ENCODE measurements at places on chromosomes 1 and 21.

- DNase-seq: no peak
These were observed 87.9 kb upstream of the HMCN1 start for GRCh38 chr1:185646202-185646683.

- DNase-seq: no peak
These were observed 88.6 kb downstream of the RIPK4 start for GRCh38 chr21:41678016-41678923.

- DNase-seq: no peak
These were observed 76.3 kb upstream of the LMO4 start for GRCh38 chr1:87252406-87252805.

DNA sequence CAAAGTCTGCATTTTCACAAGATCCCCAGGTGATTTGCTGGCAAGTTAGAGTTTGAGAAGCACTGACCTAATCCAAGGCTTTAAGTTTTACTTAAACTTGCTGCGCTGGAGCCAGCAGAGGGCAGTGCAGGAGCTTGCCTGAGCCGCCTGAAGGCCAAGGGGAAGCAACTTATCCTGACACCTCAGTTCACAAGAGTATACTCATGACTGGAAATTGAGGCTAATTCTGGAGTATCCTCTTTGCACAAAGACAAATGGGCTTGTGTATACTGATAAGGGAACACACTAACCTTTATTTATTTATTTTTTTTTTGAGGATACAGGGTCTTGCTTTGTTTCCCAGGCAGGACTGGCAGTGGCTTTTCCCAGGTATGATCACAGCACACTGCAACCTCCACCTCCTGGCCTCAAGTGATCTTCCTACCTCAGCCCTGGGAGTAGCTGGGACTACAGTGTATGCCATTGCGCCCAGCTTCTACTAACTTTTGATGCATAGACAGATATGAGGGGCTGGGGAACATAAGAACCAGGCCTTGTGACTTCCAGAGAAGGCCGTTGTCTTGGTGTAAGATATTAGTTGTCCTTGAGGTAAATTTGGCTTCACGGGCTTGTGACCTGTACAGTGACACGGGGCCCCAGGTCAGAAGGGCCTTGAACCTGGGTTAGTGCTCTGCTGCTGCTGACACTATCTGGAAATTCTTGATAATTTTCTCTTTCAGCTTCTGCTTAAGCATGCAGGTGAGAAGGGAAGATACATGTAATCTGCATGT is 29.0 kb upstream of the SLAMF1 start:
- peak; percentile 73 for DNase-seq

DNA sequence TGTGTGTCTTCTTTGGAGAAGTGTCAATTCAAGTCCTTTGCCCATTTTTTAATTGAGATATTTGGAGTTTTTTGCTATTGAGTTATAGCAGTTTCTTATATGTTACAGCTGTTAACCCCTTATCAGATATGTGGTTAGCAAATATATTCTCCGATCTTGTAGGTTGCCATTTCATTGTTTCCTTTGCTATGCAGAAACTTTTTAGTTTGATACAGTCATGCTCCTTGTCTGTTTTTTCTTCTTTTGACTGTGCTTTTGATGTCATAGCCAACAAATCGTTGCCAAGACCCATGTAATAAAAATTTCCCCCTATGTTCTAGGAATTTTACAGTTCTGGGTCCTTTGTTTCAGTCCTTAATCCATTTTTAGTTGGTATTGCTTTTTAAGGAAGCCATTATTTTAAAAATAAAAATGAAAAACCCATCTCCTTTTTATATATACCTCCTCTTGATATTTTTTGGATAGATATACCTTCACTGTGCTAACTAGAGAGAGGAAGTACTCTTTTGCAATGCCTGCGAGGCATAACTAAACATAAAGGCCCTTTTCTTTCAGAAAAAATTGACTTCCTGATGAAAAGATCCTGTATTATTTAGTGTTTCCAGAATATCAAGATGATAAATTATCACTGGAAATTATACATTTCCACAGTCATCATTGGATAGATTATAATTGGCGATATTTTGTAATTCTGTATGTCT is 127.8 kb downstream of the HS2ST1 start:
- no peak for DNase-seq

GRCh38 chr1:40122855-40123254 is 25.8 kb upstream of the PPT1 start:
- no peak for DNase-seq

GRCh38 chr1:151993734-151994496 is at the start of gene S100A10:
TSS of gene S100A10 (minus strand) at chr1:151993859. CDS start at chr1:151986230, 7,629 bp downstream.
- DNase-seq: peak; percentile 88

DNA sequence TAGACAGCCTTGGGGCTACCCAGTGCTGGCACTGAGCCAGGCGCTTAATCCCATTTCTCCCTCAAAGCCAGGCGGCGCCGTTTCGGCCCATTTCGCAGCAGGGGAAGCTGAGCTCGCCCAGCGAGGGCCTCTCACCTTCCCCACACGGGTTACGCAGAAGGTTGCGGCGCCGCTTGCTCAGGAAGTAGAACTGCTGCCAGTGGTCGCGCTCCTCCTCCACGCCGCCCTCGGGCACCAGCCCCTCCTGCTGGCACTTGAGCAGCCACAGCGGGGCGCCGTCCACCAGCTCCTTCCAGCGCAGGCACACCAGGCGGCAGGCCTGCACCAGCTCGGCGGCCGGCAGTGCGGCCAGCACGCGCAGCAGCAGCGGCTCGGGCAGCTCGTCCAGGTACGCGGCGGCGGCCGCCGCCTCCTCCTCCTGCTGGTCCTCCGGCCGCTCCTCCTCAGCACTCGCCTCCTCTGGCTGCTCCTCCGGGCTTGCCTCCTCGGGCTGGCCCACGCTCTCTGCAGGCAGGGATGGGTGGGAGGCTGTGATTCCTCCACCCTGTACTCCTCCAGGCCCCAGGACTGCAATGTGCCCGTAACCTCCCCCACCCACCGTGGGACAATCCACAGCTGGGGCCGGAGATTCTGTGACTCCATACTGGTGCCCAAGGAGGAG is 3.8 kb downstream of the FBXO2 start:
- peak; percentile 75 for DNase-seq

GRCh38 chr1:160726114-160726497 is 12.9 kb upstream of the SLAMF7 start:
- DNase-seq: no peak

DNA sequence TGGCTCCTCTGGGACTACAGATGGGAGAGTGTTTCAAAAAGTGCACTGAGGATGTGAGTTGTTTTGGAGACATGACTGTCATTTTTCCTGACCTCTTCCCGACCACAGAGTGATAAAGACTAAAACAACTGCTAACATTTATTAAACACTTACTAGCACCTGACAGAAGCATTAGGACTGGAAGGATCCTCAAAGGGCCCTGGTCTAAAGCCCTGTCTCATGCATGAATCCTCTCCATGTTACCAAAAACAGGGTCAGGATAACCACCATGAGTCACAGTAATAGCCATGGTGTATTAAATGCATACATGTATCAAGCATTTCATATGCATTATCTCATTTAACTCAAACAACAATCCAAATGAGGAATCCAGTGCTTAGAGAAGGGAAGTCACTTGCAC is 11.5 kb downstream of the CYB5RL start:
- DNase-seq: no peak

DNA sequence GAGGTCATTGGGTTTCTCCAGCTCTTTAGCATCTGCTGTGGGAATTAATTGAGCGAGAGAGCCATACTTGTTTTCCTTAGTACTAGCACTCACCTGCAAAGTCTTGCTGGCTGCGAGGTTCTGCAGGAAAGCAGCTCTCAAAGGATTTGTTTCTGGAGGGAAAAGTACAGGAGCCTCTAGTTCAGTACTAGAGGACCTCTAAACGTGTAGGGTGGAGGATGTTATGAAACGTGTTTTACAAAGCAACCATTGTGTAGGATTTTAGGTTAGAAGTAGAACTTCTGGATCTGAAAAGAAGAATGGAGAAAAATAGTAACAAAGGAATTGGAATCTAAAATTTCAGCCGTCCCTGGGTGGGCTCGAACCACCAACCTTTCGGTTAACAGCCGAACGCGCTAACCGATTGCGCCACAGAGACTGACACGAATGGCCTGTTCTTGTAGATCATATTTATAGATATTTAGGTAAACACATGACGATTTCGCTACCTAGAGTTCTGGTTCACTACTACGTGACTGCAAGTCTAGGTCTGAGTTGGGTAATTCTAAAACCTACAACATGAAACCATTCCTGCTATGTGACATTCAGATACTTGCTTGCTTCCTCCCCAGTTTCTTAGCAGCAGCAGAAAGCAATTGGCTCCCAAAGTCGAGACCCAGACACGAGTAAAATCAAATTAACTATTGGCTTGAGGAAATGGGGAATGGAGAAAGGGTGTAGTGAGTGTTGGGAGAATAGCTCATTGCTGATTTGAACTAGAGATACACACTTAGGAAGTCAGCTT is 60.2 kb upstream of the CFAP126 start:
- DNase-seq: no peak

DNA sequence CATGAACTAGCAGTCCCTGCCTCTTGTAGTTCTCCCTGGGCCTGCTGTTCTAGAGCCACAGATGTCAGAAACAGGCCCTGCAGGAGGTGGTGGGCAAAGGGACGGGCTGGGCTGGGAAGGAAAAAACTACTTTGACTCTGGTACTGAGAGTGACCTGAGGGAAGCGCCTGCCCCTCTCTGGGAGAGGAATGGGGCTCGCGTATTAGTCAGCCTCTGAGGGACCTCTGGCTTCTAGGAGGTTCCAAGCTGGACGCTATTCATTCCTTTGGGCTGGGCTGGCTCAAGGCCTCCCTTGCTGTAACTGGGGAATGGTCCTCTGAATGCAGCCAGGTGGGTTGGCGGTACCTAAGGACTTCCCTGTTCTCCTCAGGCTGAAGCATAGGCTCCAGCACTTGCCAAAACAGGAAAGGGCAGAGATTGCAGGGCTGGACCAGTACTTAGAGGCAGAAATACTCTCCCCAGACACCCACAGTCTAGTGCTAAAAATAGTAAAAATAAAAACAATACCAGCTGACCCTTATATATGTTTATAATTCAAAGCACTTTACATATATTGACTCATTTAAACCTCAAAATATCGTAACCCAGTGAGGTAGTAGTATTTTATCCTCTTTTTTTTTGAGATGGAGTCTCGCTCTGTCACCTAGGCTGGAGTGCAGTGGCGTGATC is 7.1 kb downstream of the POMGNT1 start:
- no peak for DNase-seq

- DNase-seq: no peak
These were observed 7.1 kb downstream of the DHRS3 start for GRCh38 chr1:12610941-12611340.

- DNase-seq: no peak
These were observed 35.0 kb downstream of the CTTNBP2NL start for GRCh38 chr1:112431038-112431437.

DNA sequence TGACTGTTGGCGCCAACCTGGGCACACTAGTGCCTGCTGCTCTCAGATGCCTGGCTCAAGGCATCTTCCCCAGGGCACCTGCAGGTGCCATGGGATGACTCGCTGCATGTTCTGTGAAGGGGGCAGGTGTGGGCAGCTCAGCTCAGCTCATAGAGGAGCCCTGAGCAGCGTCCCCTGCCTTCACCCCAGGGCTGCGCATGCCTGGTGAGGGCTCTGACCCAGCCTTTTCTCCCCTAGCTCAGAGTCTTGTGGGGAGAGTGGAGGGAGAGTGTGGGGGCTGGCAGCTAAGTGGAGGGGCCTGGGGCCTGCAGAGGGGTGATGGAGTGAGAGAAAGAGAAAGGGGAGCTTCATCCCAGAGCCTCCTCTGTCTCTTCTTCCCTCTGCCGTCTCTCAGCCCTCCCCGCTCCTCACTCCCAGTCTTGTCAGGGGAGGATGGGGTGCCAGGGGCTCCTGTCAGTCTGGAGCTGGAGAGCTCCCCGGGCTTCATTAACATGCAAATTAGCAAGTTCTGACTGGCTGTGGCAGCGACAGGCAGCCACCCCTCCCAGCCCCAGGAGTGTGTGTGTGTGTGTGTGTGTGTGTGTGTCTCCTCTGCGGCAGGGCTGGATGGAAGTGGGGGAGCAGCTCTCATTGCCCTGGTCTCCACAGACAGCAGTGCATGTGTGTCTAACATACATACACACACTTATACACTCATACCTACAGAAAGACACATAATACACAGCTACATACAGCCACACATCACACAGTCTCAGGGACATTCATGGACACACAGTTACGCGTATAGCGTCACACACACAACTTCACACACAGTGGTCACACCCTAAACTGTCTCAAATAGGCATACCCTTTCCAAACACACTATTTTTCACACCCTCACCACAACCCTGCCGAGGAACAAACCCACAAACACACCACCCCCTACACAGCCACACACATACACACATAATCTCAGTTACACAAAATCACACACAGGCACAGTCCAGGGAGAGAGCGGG is 34.0 kb downstream of the FOXO6 start:
- DNase-seq: no peak

DNA sequence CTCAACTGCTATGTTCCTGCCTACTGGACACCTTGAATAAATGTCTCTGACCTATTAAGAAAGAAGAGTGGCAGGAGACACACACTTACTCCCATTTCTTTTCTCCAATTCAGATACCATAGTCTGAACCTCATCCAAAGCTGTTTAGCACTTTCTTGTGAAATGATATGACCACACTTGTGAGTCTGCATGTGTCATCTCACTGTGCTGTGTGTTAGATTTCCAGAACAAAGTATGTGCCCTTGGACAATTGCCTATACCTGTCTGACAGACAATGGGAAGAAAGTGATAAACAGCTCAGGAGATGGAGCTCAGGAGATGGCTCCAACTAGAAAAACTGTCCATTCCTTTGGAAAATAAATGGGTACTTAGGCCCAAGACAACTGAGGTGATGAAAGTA is 48.4 kb downstream of the USP48 start:
- DNase-seq: no peak

GRCh38 chr1:248681651-248682050 is 20.9 kb downstream of the OR14I1 start:
- no peak for DNase-seq

DNA sequence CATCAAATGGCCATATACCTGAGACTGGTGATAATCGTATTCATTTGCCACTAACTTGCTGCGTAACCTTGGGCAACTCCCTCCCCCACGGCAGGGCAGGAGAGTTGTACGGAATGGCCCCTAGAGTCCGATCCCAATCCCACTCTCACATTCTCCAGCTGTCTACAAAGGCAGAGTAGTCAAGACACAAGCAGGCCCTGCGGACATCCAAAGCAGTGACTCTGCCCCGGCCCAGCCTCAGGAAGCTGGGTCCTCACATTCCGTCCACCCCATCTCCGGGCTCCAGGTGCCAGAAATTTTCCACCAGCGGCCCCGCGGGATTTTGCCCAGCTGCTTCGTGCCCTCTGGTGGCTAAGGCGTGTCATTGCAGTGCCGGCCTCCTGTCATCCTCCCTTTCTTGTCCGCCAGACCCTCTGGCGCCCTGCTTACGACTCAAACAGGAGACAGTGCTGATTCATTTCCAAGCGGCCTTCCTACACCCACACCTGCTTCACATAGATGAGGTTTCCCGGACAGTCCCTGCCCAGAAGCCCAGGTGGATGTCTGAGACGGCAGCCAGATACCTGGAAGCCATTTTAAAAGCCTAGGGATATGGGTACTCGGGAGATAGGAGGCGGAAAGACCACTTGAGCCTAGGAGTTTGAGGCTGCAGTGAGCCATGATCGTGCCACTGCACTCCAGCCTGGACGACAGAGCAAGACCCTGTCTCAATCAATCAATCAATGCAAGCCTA is 2.9 kb upstream of the S100A2 start:
- peak; percentile 94 for DNase-seq

GRCh38 chr1:212190169-212190568 is 95.0 kb upstream of the PPP2R5A start:
- DNase-seq: no peak

- no peak for DNase-seq
These were observed 20.6 kb upstream of the PGD start for GRCh38 chr1:10378081-10378841.
